Dorsolateral prefrontal cortex (tissue), 122 donors: ENCODE measurements at places on chromosomes 11 and 22.
A peak's percentile ranks its signal among the peaks of the same experiment; 100 is the strongest.

- DNase-seq, result no peak
Measured at GRCh38 chr11:8790968-8791367, 108.4 kb downstream of the RPL27A start.

- DNase-seq, result no peak
Measured at GRCh38 chr11:93020248-93021046, 51.0 kb downstream of the MTNR1B start.

DNA sequence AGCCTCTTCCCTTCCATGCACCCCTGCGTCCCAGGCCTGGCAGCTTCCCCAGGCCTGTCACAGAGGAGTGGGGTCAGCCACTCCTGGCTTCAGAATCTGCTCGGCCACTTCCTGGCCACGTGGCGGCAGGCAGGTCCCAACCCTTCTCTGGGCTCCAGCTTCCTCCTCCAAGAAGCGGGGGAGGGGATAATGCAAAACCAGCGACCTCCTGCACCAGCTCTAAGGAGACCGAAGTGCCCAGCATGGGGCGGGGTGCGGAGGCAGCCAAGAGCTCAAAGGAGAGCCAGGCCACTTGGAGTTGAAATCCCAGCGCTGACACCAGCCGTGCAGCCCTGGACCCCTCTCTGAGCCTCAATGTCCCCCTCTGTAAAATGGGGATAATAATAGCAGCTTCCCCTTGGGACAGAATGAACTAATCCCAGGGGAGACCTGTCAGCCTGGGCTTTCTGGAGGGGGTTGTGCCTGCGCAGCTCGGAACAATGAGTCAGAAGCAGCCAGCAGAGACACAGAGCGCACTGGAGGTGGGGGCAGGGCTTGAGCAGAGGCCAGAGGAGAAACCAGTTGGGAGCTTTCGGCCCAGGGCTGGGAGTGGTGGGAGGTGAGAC lies 22.8 kb upstream of the PICK1 start:
- DNase-seq, result peak; percentile 90

- no peak for DNase-seq
Measured at GRCh38 chr11:23988381-23989006, 508.4 kb upstream of the LUZP2 start.

GRCh38 chr11:76629116-76629852 lies 41.3 kb downstream of the LRRC32 start:
- DNase-seq, result no peak

DNA sequence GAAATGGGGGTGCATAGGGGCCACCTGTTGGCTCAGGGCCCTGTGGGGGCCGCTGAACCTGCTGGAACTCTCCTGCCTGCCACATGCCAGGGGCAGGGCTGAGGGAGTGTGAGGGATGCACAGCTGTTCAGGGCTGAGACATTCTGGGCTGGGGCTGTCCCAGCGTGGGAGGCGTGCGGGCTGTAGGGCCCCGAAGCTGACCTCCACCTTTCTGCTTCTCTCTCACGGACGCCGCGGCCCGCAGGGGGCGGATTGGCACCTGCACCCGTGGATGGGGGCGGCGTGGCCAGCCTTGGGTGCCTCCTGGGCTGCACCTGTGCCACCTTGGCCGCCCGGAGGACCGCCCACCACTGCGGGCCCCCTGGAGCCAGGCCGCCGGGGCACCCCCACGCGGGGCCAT lies 4.1 kb downstream of the CCDC188 start:
- no peak for DNase-seq
